ENCODE measurements at places on chromosomes 2 and 18.

DNA sequence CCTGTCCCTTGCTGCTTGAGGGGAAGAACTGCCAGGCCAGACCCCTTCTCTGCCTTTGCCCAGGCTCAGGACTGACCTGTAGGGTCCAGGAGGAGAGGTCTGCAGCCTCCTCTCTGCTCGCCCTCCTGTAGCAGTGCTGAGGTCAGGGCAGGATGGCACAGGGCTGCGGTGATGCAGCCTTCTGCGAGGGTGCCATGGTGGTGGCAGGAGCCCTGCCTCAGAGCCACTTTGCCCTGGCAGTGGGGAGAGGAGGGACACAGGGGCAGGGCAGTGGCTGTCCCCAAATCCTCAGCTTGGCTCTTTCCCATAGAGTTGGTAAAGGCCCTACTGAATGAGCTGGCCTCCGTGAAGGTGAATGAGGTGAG, 884 bp downstream of the PROM2 start:
- no peak for DNase-seq

DNA sequence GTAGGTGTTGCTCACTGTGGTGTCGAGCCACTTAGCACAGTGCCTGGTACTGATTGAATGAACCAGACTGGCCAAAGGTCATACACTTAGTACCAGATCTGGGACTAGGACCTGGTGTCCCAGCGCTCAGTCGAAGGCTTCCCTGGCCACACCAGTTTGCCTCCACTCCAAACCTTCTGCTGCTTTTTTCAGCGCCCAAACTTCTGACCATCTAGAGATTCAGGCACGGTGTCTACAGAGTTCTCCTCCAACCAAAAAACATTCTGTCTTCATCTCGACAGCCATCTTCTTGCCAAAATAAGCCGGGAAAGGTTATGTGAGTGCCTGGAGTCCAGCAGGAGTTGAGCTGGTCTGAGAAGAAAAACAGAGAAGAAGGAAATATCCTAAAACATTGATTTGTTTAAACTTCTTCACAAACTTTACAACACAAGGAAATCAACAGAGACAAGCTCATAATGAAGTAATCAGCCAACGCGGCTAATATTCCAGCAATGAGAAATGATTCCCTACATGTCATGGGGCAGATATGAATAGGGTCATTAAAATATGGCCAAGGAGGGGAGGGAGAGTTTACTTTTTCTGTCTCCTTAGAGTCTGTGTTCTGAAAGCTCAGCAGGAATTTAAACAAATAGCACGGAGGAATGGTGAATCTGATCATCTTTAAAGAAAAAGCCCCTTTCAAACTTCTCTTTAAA, 2.3 kb upstream of the GLI2 start:
- no peak for DNase-seq

DNA sequence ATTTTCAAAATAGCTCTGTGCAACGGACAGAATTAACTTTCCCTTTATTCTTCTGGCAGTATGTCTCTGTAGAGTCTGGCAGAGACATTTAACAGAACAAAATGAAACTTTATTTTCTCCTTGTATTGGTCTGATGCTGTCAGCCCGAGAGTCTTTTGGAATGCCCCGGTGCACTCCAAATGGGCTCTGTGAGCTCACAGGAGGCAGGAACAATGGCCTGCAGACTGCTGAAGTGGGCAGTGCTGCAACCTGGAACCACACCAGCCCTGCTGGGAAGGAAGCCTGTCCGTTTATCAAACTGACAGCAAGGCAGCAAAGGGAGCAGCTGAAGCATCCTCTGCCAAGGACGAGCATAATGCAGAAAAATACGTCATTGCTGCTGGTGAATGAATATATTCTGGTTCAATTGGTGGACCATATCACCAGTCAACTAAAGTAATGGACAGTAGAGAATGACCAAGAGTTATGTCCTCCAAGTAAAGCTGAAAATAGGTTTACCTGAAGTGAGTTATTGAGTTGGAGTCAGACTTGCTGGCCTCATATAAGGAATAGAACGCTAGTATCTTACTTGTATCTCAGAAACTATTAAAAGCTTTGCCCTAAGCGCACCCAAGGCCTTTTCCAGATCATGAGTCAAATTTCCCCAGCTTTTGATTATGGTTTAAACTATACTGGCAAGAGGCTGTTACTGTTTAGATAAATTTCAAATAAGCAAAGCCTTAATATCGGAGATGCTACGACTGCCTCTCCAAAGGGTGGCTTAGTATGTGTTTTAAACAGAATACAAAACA, 207.6 kb upstream of the TANK start:
- DNase-seq: no peak

DNA sequence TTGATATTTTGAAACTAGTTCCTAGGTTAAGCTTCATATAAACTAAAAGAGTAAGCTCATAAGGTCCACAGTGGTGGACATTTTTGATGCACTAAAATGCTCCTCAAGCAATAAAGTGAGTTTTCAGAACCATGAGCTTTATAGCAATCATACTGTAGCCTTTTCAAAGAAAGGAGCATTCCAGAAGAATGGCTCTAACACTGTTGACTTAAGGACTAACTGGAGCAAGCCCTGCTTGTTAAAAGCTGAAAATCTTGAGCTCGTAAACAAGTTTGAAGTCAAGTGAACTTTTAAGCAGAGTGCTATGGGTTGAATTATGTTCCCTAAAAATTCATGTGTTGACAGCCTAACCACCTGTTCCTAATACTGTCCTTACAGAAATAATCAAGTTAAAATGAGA, 38.0 kb downstream of the KYNU start:
- DNase-seq: no peak

DNA sequence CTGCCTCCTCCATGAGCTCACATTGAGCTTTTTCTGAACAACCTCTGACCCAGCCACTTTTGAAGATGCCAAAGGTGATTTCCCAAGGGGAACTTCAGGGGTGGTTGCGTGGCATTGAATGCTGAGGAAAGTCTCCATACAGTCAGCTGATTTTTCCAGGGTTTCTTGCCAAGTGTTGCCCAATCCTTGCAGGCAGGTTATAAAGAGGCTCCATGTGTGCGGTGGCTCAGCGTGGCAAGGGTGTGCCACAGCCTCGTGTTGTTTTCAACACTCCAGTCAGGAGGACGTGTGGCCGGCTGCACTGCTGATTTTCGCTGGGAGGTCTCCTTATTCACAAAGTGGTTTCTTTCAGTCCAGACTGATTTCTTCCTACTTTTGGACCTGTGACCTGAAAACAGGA, 81.4 kb upstream of the GATA6 start:
- DNase-seq: no peak

DNA sequence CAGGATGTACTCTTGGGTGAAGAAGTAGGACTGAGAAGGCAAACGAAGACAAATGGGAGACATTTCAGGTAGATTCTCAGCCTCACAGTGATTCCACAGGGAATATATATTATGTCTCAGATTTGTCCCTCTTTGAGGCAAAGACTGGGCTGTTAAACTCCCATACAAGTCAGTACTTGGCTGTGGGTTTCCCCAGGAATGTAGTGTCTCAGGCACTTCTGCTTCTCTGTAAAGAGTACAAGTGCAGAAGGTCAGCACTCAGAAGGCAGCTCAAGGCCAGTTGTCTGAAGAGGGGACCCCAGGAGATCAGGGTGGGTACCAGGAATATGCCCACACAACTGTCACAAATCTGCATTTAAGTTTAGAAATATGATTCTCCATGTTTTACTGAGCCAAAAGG, 39.9 kb upstream of the COBLL1 start:
- DNase-seq: no peak

- peak; percentile 44 for DNase-seq
Measured at GRCh38 chr2:74379851-74380789, at the start of gene DCTN1. DCTN1 (minus strand) TSS chr2:74380311; CDS start chr2:74380037, 274 bp downstream.

DNA sequence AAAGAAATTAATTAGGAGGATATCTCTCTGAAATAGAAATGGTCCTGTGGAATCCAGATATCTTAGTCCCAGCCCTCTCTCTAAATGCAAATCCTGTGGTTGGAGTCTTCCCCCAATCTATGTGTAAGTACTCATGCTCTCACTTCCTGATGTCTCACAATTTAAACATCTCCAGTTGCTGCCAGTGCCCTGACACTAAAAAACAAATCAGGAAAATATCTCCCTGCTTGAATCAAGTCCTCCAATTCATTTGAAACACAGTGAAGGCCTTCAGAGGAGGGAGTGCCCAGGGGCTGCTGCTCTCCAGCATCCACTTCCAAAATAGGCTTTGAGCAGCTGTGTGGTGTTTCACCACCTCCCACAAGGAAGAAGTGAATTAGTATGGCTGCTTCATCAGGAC, 413.8 kb downstream of the RAD51AP2 start:
- DNase-seq: no peak

- DNase-seq: no peak
Measured at GRCh38 chr18:44601447-44601846, 79.2 kb upstream of the SETBP1 start.

- no peak for DNase-seq
Measured at GRCh38 chr18:36530676-36531405, 233.3 kb downstream of the FHOD3 start.

All from fibroblast of the conjunctiva (primary cell).